ENCODE measurements at places on chromosomes 6 and 20. TPM values are rescaled to one million over a fixed set of nuclear protein-coding genes. Genes with fewer than 3 reads are reported as not detected.

- DNase-seq = no peak
These were observed at the start of gene HMGCLL1 for GRCh38 chr6:55578537-55579363. Gene HMGCLL1, minus strand, starts transcription at chr6:55579192. Its CDS starts 137 bp downstream, at chr6:55579055.

DNA sequence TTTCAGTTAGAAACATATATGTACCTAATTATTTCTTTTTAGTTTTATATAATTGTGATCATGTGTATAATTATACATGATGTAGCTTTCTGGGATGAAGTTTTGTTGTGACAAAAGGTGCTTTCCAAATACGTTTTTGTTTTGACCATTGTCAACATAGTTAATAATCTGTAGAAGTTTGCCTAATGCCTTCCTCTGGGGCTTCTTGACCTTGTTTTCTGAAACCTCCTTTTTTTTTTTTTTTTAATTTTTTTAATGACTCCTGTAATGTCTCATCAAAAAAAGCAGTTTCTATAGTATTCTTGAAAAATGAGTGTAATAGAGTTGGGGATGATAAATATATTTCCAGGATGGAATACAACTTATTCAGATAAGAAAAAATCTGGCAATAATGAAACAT lies 434.7 kb upstream of the SOX4 start:
- DNase-seq = no peak

DNA sequence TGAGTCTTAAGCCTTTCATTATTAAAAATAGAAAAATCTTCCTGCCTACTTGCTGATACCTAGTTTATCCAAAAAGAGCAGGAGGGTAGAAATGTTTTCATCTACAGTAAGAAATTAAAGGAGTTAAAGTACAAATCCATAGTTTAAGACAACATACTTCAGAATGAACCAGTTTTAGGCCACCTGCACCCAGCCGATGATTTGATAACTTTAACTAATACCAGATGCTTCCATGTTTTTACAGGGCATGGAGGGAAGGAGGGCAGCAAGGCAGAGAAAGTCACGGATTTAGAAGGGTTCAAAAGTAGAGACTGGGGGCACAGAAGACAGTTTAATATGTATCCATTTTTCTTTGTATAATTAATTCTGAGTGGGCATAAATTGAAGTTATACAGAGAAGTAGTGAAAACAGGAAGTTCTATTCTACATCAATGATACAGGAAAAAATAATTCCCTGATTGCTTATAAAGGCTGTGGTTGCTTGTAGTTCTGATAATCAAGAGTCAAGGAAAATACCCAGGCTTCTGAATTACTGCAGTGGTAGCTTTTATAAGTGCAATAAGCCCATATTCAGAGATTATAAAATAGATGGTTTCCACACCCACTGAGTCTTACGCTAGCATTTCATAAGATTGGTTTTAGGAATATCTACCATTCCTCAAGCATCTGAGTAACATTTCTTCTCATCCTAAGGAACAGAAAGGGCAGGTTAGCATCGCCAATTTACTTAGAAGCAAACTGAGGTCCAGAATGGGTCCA lies 72.0 kb downstream of the GMDS start:
- no peak for DNase-seq

Gene PPP1R10
- total RNA-seq = 191 TPM

DNA sequence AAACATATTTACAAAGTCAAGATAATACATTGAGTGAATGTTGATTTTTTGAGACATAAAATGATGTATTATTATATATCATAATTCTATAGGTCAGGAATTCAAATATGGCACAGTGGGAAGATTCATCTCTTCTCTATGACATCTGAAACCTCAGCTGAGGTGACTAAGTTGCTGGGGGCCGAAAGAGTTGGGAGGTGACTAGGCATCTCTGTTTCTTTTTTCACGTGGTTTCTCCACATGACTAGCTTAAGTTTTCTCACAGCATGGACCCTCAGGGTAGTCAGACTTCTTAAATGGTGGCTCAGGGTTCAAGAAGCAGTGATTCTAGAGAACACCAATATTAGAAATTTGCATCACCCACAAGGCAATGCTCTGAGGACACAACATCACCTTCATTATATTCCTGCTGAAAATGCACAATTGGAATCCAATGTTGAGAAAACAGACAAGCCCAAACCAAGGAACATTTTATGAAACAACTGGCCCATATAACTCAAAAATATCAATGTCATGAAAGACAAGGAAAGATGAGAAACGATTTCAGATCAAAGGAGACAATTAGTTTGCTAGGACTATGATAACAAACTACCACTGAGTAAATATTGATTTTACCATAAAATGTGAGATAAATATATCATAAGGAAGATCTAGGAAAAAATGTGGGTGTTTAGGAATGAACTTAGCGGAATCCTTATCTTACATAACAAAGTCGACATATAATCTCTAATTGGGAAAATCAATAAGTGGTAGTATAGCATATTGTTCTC lies 273.3 kb upstream of the IRAK1BP1 start:
- no peak for DNase-seq
